ENCODE measurements at places on chromosomes 5 and 9.

DNA sequence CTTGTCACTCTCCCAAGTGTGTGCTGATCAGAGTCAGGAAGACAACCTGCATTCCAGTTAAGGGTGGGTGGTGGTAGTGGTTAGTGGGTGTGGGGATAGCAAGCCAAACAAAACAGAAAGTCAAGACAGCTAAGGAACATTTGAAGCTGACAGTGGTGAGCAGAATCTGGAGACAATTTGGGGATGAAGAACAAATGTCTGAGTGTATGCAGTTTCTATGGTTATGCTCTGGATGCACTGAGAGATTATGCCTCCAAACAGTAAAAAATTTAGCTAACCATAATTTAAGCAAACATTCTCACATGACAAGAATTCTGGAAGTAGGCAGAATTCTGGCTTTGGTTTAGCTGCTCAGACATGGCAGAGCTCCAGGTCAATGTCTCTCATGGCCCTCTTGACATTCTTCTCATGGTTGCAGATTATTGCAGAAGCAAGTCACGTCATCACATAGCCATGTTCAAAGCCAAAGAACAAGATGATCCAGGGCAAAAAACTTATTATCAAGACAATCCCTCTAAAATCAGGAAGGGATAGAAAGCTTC lies 148.7 kb downstream of the LURAP1L start:
- no peak for DNase-seq

GRCh38 chr5:86679949-86680348 lies 62.2 kb downstream of the COX7C start:
- no peak for DNase-seq

DNA sequence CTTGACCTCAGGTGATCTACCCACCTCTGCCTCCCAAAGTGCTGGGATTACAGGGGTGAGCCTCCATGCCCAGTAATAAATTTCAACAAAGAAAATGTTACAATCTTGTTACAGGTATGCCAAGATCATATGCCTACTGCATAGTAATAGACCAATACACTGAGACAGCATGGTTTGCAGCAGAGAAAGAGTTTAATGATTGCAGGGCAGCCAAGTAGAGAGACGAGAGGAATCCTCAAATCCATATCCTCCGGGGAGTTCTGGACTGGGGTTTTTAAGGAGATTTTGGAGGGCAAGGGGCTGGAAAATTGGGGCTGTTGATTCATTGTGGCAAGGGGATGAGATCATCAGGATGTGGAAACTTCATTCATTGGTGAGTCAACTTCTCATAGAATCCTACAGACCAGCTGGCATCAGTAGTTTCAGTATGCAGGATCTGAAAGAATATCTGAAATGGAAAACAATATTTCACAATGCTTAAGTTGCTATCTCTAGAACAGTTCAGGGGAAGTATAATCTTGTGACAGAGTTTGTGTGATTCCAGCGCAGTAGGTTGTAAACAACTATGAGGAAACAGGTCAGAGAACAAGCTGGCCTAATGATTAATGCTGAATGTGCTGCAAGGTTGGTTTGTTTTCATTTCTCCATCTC lies 14.8 kb upstream of the TUT7 start:
- DNase-seq, result no peak

- no peak for DNase-seq
Observed at GRCh38 chr9:13020146-13021040, 245.6 kb downstream of the LURAP1L start.

GRCh38 chr5:79408028-79408427 lies 105.9 kb downstream of the HOMER1 start:
- no peak for DNase-seq

DNA sequence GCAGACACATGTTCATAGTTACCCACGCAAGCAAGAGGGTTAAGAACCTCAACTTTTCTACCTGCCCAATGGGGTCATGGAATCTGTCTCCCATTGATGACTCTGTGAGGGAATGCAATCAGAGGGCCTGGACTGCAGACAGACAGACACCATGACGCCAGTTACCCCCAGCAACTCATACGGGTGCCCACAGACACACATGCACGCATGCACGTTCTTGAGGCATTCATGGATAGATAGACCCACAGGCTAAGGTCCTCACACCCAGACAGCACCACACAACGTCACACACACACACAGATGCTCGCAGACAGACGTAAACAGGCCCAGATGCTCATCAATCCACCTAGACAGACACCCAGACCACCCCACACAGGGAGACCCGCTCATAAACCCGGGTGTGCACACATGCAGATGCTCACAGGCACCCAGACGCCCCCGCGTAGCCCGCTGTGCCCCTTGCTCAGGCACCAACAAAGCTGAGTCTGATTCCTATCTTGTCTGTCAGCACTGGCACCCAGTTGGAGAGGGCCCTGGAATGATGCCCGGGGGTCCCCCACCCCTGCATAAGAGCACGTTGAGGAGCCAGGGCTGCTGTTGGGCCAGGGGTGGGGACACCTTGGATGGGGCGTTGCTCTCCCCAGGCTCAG lies 23.6 kb downstream of the LHX2 start:
- no peak for DNase-seq

DNA sequence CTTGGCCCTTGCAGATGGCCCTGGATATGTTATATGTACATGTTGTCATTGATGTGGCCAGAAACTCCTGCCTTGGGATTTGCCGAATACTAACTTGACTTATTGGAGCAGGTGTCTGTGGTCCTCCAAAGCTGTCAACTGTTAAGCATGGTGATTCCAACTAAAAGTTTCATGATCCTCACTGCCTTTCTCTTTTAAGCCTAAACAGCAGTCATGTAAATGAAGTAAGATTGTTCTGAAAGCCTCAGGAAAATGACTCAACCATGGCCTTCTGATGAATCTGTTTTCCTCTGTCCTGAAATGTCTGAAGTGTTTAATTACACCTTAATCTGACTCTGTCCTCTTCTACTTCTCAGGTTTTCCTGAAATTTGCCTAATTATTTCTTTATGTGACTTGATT lies 245.0 kb downstream of the FAM114A2 start:
- no peak for DNase-seq

DNA sequence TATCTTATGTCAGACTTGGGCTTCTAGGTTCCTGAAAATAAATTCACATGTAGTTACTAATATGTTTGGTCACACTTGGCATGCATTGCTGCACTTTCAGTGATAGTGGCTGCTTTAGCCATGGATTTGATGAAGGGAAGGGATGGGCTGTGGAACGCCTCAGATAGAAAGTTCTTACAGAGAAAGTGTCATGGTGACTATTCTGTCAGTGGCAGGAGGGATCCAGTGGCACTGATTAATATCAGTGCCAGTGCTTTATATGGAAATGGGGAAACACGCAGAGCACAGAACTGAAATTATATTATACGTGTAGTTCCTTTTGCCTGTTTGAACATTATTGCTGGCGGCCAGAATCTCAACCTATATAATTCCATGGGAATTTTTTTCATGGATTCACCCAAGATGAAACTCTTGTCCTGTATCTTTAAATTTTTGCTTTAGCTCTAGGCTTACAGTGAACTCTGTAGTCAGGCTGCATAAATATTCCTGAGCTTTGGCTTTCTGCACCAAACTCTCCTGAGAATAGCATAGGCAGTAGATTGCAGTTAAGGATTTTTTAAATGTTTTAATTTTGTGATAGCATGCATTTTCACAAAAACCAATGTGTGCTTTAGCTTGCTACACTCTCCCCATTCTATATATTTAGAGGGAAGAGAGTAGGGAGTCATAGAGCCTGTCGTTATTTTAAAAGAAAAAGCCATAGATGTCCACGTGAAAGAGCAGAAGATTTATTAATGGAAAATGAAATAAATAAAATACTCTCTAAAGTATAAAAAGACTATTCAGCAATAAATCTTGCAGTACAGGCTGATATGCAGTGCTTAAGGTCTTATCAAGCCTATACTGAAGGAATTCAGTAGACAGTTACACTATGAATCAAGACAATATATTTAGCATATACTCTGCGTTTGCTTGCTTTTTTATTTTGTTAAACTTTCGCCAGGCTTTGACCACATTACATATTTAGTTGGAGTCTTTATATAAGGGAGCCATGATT lies 98.7 kb downstream of the EDIL3 start:
- no peak for DNase-seq

- no peak for DNase-seq
Observed at GRCh38 chr5:15483351-15484097, 16.5 kb upstream of the FBXL7 start.

DNA sequence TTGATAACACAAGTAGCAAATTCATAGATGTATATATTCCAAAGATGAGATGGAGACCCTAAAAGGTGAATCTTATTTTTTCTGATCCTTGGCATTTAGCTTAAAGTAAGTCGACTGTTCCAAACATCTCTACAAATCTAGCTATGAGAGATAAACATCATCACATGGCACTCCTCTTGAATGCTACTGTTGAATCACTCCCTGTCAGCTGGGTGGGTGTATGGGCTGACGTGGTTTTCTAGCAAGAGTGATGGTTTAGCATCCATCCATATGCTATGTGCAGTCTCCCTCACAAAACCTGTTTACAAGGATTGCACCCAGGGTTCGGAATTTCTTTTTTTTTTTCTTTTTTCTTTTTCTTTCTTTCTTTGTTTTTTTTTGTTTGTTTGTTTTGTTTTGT lies 13.8 kb downstream of the ACO1 start:
- DNase-seq, result no peak

DNA sequence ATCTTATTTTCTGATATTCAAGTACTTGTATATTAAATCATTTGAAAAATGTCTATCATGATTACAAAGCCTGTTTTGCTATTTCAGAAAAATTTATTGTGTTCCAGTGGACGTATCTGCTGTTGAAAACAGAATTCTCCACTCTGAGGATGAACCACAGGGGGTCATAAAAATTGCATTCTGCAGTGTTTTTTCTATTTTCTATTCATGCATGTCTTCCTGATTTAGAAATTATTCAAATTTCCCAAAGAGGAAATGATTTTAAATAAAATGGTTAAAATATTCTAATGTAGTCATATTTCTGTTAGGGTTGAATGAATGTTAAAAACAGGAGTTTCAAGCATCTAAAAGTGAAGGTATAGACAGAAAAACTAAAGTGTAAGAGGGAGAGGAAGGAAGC lies 111.5 kb upstream of the ANKRD55 start:
- DNase-seq, result no peak

DNA sequence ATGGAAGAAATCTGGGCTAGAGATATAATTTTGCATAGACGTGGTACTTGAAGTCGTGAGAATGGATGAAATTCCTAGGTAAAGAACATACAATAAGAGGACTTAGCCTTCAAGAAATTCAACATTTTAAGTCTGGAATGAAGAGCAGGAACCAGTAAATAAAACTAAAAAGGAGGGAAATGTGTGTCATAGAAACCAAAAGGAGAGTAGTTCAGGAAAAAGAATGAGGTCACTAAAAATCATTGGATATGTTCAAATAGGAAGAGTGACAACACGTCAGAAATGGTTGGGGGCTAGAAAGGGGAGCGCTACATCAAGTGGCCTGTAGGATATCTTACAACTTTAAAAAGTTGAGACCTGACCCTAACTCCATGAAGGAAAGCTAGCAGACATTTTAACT lies 44.0 kb downstream of the PFDN1 start:
- no peak for DNase-seq

Measured in SHP77 treated with DMSO at 0.1 percent for 48 hours (cell line).